ENCODE measurements at places on chromosomes 11 and 22.

- peak; percentile 22 for DNase-seq
Measured at GRCh38 chr11:120135838-120136237, 2.1 kb downstream of the TRIM29 start.

DNA sequence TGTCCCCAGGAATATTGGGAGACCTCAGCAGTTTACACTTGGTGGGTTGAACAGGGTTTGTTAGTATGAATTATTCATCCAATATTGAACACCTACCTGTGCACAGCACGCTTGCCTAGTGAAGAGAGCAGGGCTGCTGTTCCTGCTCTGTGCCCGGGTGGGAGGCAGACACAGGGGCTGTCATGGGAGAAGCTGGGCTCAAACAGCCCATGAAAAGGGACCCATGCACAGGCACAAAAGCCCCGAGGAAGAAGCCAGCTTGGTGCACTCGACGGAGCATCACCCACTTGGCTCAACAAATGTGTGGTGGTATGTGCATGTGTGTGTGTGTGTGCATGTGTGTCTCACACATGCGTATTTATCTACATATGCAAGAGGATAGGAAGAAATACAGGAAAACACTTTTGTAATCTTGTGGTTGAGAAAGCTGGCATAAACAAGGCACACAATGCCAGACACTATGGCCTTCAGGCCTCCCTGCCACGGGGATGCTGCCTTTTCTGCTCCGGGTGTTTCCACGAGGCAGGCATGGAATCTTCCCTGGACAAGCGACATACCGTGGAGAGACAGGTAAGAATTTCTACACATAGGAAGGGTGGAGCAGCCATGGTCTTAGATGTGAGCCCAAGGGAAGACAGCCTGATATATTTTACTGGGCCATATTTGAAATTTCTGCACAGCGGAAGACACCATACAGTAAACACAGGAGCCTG, 5.0 kb upstream of the APOBEC3A start:
- DNase-seq, result peak; percentile 43

DNA sequence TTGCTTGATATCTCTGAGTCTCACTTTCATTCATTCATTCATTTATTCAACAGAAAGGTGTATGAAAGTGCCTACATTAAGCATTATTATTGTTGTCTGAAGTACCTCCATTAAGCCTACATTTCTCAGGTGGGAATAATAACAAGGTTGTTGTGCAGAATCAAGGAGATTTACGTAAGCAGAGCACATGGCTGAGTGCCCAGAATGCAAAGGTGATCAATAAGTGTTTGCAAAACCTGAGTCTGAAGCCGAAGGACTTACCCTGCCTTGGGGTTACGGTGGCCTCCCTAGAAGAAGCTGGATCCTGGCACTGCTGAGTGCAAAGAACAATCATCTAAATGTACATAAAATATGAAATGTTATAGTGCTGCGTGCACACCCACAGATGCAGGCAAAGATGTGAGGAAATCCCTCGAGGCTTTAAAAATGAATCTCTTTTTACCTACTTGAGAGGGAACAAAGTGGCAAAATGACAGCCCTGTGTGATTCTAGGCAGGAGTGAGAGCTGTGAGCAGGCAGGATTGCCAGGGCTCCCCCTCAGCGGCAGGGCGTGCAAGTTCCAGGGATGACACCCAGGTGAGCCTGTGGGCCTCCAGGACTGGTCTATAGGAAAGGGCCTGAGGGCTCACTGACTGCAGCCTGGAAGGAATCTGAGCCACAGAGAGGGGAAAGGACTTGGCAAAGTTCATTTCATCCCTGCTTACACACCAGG, 133.1 kb upstream of the TBCEL start:
- DNase-seq, result no peak

DNA sequence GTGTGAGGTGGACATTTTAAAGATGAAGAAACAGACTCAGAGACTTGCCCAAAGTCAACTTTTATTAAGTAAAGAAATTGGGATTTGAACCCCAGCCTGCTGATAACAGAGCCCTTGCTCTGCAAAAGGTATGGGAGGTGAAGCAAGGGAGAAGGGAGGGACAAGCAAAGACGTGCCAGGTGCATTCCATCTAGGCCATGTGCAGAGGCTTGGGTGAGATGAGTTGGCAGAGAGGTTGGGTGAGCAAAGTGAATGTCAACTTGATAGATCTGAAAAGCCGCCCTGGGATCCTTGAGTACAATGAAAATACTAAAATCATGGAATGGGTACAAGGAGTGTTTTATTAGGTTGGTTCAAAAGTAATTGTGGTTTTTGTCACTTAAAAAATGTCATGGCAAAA, 341.3 kb downstream of the CADM1 start:
- DNase-seq, result no peak

- DNase-seq, result no peak
Measured at GRCh38 chr22:23913306-23913660, 19.1 kb downstream of the MIF start.

- DNase-seq, result no peak
Measured at GRCh38 chr11:77207019-77207485, 79.0 kb downstream of the MYO7A start.

GRCh38 chr11:56624661-56625110, 10.0 kb upstream of the OR5M1 start:
- DNase-seq, result no peak

- no peak for DNase-seq
Measured at GRCh38 chr22:50243685-50244419, 971 bp downstream of the TUBGCP6 start.

DNA sequence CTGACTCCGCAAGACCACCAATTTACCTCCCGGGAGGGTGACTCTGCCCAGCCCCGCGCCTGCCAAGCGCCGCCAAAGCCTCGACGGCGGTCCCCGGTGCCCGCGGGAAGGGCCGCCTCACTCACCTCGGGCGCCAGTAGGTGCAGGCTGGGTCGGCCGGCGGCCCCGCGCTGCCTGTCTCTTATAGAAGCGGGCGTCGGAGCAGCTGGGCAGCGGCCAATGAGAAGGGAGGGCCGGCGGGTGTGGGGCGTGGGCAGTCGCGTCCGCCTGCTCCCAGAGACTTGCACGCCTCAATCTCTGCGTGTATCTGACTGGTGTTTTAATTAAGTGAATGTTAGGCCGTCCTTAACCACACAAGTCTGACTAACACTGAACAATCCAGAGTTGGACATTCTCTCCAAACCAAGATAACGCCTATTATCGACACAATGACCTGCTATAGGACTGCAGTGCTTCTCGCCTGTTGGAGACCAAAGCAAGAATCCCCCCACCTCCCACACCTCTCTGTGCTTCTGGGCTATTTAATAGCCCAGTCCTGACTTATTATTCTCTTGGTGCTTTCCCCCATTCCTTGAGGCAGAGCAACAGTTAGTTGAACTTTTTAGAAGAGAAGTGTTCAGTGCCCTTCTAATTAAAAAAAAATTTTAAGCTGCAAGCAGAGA, at the start of gene TPH1:
Gene TPH1, minus strand, starts transcription at position 154 of the 662 bp plus-strand sequence. CDS start 5,507 bp downstream, outside the sequence.
- peak; percentile 81 for DNase-seq

- DNase-seq, result no peak
Measured at GRCh38 chr11:17898071-17898470, 114.8 kb downstream of the SERGEF start.

GRCh38 chr11:20488352-20488751, 100.8 kb downstream of the PRMT3 start:
- no peak for DNase-seq

- no peak for DNase-seq
Measured at GRCh38 chr22:45688600-45689080, 17.0 kb downstream of the ATXN10 start.

- no peak for DNase-seq
Measured at GRCh38 chr11:107619926-107620325, 29.0 kb downstream of the ELMOD1 start.

DNA sequence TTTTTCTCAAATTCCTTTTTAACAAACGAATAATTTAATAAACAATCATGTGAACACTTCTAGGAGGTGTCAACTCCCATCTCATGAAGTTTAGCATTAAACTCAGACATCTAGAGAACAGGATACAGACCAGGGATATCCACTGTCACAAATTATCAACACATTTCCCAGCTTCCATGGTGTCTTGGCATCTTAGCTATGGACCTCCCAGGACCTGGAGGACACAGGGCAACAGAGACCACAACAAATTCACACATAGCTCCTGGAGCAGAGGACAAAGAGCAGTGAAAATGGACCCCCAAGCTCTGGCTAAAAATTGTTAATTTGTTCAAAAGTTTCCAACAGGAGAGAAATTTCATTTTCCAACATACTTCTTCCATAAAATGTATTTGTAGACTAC, 102.2 kb downstream of the SGSM3 start:
- DNase-seq, result no peak

DNA sequence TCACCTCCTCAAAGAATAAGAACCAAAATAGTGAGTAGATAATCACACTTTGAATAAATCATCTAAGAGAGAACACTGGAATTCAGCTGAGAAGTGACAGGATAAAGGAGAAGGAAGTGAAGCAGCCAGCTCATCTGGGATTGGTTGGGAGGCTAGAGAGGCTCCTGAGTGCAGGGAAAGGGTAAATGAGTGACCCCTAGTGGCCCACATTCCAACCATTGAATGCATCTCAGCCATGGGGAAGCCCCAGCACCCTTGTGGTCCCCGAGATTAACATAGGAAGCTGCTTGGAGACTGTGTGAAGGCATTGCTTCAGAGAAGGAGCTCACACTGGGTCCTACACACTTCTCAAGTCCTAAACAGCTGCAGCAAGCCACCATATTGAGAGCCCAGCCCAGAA, 82.3 kb downstream of the JRKL start:
- no peak for DNase-seq

DNA sequence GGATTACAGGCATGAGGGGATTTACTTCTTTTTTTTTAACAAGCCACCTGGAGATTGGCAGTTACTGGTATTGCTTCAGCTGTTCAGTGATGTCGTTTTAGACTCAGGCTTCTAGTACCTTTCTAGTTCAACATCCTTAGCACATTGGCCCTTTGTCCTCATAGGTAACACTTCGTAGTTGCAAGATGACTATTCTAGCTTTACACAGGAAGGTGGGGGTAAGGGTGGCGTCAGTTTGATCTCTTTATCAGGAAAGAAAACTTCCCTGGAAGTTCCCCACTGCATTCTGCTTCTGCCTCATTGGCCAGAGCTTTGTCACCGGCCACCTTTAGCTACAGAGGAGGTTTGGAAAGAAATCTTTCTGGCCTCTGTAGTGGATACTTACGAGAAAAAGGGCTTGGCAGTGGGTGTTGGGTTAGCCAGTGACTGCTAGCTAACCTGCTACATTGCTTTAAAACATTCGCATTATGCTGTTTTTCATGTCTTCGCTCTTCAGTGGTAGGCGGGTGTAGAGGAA, 40.7 kb downstream of the SFI1 start:
- DNase-seq, result no peak

GRCh38 chr11:134915212-134915611, 503.2 kb upstream of the B3GAT1 start:
- DNase-seq, result no peak
